RCC 7860 (cell line): ENCODE measurements at places on chromosomes 3 and 15.

GRCh38 chr3:157447026-157447694 lies 10.5 kb downstream of the PTX3 start:
- DNase-seq, result peak; percentile 42

DNA sequence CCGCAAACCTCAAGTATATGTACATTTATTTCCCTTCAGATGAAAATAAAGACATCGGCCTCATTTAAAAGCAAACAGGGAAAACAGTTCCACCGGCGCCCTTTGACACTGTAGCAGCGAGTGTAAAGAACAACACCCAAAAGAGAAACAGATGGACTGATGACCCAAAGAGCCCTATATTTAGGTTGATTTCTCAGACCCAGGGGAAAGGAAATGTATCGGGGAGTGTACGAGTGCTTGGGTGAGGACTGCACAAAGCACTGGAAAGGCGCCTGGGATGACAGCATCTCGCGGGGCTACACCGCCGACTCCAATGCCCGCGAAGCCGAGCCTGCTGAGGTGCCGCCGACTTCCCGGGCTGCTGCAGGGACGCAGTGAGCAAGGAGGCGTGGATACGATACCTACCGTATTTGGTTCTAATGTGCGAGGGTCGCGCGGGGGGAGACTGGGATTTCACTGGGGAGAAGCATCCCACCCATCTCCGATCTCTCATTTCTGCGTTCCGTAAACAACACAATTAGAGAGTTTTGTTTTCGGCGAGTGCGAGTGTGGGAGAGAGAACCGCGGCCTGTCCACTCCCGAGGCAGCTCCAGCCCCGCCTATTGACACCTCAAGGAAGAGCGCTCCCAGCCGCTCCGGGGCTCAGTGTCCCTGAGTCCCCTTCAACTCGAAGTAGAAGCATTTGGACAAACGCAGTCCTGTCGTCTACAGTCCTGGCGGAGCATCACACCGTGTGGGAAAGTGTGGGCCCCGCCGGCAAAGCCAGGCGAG lies 2.0 kb downstream of the MECOM start:
- no peak for DNase-seq

GRCh38 chr3:143578810-143579435 lies 269.3 kb downstream of the SLC9A9 start:
- DNase-seq, result no peak

DNA sequence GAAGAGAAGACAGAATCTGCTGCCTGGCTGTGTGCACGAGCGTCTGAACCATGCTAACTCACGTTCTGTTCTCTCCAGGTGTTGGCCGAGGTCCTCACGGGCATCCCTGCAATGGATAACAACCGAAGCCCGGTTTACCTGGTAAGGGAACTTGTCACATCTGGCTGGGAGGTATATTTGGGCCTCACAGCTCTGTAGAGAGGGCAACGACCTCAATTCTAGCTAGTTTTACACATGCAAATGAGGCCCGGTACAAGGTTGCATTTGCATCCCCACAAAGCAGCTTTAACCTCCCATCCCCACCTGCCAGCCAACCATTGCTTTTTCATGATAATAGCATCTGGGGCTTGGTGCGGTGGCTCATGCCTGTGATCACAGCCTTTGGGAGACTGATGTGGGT lies 22.0 kb upstream of the TATDN2 start:
- DNase-seq, result no peak

GRCh38 chr15:86413191-86413590 lies 333.5 kb downstream of the AGBL1 start:
- DNase-seq, result no peak

- peak; percentile 65 for DNase-seq
Observed at GRCh38 chr15:79673416-79674123, 223.2 kb downstream of the MTHFS start.
